ENCODE measurements at places on chromosomes 12 and 14. TPM values are rescaled to one million over a fixed set of nuclear protein-coding genes. Genes with fewer than 3 reads are reported as not detected.

GRCh38 chr12:124792156-124792555 lies 71.5 kb downstream of the SCARB1 start:
- H3K36me3 ChIP-seq: no peaks in the 10 kb centered on the region
- H3K4me1 ChIP-seq: no peaks in the 10 kb centered on the region
- no peak overlapping the region for H3K27ac ChIP-seq
- DNase-seq: no peak

DNA sequence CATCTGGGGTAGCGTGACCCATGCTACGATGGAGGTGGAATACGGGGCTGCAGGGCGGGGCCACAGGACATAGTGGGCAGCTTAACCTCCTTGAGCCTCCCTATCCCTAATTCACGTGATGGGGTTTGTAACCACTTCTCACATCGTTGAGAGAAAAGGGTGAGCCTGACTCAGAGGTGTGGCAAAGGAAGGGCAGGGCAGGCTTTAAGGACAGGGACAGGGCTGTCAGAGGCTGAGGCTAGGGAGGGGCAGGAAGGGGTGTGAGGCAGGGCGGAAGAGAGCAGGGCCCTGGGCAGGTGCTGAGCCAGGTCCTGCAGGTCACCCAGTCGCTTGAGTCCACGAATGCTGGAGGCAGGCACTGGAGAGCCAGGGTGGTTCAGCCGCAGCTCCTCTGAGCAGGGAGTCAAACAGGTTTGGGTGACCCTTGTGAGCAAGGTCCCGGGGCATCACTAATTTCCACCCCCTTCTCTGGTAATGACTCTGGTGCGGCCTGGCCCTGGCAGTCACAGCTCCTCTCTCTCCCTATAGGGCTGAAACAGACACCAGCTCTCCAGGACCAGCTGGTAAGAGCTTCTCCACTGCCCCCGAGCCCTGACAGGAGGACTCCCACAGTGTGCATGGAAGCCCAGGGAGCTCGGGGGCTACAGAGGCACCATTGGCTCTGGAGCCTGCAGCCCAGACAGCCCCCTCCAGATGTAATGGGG lies 7.5 kb upstream of the AQP2 start:
- DNase-seq: no peak
- no peak overlapping the region for H3K27ac ChIP-seq
- no peak overlapping the region for H3K4me3 ChIP-seq
- no peaks in the 10 kb centered on the region for H3K36me3 ChIP-seq
- peaks cover 9% of the 10 kb centered on the region for H3K4me1 ChIP-seq

- H3K36me3 ChIP-seq: no peaks in the 10 kb centered on the region
- DNase-seq: no peak
- H3K4me3 ChIP-seq: no peak overlapping the region
- no peaks in the 10 kb centered on the region for H3K27me3 ChIP-seq
- no peak overlapping the region for H3K27ac ChIP-seq
- peaks cover 2% of the 10 kb centered on the region for H3K4me1 ChIP-seq
Measured at GRCh38 chr14:65361920-65362319, 50.6 kb upstream of the FUT8 start.

GRCh38 chr12:124632519-124632984 lies 65.1 kb upstream of the NCOR2 start:
- peaks cover 10% of the 10 kb centered on the region for H3K4me1 ChIP-seq
- no peak overlapping the region for H3K4me3 ChIP-seq
- H3K36me3 ChIP-seq: no peaks in the 10 kb centered on the region
- no peak for DNase-seq

The IL31 gene
- total RNA-seq: 5.1 TPM

The PLD4 gene
- not detected for total RNA-seq

DNA sequence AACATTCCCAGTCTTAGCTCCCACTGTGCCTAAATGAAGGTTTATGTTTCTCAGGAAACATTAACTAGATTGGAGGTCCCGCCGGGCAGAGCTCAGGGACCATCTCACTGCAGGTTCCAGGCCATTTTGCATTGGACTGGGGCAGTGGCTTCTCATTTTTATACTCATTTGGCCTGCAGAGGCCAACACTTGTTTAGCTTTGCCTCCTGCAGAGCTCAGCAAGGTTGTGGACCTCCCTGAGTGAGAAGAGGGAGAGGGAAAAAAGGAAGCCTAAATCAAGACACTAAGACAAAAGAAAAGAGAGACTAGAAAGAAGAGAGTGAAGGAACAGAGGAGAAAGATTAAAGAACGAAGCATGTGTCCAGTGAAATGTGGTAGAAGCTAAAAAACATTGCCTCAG lies 280.3 kb downstream of the AKAP6 start:
- no peaks in the 10 kb centered on the region for H3K4me1 ChIP-seq
- H3K36me3 ChIP-seq: no peaks in the 10 kb centered on the region
